Kidney epithelial cell (primary cell): ENCODE measurements at places on chromosomes 2 and 18.
A peak's percentile ranks its signal among the peaks of the same experiment; 100 is the strongest.

GRCh38 chr18:48492880-48493279 is 46.0 kb upstream of the CTIF start:
- no peak for DNase-seq

DNA sequence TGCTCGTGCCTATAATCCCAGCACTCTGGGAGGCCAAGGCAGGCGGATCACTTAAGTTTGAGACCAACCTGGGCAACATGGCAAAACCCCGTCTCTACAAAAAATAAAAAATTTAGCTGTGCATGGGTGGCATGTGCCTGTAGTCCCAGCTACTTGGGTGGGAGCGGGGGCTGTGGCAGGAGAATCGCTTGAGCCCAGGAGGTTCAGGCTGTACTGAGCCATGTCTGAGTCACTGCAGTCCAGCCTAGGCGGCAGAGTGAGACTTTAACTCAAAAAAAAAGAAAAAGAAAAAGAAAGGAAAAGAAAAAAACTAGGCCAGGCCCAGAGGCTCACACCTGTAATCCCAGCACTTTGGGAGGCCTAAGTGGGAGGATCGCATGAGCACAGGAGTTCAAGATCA is 30.8 kb downstream of the TWSG1 start:
- DNase-seq, result no peak

DNA sequence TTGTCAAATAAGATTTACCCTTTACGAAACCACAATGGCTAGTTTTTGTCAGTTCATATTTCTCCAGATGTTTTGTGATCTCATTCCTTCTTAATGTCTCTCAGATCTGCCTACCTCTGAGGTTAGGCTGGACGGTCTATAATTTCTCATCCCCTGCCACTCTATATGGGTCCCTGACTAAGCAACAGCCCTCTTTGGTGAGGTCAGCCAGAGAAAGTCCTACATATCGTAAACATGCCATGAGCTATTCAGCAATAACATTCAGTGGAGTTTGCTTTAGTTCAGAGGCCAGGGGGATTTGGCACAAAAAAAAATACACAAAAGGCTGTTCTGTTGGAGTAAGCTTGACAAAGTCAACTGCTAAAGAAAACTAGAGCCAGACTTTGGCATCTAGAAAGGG is 192.1 kb upstream of the NCKAP5 start:
- peak; percentile 5 for DNase-seq

DNA sequence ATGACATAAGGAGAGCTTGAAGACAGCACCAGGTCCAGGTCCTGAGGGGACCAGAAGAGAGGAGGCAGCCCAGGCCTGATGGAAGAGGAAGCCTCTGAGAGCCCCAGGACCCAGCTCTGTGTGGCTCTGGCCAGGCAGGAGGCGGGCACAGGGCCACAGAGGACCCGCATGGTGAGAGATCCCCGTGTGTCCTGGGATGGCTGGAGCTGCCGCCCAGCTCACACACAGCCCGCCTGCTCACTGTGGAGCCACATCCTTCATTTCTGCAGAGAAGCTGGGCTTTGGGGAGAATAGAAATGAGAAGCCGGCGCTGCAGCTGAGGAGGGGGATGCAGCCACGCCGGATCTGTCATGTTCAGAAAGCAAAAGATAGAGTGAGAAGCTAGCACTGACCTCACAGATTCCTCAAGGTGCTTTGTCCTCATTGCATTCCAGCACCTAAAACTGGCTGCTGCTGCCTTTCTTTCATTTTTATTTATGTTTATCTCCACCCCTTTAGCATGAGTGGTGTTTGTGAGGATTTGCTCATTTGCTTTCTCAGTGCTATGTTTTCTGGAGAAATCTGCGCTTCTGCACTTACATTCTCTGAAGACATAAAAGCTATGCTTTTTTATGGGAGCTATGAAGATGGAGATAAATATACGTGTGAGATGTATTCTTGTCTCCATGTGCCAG is 307.6 kb upstream of the MYT1L start:
- no peak for DNase-seq

- DNase-seq, result no peak
Observed at GRCh38 chr2:160700021-160700814, 206.6 kb upstream of the RBMS1 start.

DNA sequence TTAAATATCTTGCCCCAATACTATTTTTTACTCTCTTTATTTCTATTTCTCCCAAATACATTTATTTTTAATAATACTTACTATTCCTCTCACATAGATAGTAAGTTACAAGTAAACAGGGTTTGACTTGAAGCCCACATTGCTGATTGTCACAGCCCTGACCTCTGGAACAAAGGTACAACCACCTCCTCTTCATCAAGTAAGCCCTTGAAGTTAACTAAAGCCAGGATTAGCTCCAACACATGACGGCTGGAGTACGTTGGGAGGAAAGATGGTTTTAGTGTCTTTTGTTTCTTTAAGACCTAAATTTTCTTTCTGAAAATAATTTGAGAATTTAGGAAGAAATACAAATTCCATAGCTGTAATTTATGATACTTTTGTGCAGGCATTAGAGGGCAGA is 949 bp downstream of the MYOM1 start:
- no peak for DNase-seq

GRCh38 chr2:185811580-185811979 is 73.0 kb downstream of the FSIP2 start:
- no peak for DNase-seq

DNA sequence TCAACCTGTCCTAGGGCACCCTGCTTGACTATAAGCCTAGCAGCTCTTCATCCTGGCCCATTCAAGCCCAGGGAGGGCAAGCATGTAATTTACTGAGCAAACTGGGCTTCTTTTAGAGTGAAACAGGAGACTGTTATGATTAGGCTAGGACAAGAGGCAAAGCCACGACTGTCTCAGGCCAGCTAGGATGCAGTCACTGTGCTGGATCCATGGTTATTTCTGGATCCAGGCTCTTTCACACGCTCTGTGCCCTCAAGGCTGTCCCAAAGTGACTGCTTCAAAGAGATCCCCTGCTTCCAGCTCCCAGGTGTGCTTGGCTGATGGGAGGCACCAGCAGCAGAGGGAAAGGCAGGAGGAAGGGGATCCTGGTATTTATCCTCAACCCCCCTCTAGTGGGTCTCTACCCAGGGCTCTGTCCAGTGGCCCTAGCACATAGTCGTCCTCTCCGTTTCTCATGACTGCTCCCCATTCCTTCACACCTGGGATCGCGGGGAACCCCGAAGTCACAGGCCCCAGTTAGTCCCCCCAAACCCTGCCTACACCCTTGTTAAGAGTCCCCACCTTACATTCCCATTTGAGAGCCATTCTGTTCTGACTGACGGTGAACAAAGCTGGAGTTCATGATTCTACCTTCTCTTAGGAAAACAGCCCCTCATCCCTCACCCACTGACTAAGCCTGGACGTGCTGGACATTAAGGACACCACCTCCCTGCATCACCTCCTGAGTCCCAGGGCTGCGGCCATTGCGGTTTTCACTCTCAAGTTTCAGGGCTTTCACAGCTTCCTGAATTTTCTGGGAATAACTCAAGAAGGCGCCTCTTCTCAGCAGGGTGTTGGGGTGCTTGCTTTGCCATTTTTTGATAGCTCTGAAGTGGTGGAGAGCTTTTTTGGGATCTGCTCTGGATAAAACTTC is 63.2 kb downstream of the POLR1A start:
- DNase-seq, result no peak

DNA sequence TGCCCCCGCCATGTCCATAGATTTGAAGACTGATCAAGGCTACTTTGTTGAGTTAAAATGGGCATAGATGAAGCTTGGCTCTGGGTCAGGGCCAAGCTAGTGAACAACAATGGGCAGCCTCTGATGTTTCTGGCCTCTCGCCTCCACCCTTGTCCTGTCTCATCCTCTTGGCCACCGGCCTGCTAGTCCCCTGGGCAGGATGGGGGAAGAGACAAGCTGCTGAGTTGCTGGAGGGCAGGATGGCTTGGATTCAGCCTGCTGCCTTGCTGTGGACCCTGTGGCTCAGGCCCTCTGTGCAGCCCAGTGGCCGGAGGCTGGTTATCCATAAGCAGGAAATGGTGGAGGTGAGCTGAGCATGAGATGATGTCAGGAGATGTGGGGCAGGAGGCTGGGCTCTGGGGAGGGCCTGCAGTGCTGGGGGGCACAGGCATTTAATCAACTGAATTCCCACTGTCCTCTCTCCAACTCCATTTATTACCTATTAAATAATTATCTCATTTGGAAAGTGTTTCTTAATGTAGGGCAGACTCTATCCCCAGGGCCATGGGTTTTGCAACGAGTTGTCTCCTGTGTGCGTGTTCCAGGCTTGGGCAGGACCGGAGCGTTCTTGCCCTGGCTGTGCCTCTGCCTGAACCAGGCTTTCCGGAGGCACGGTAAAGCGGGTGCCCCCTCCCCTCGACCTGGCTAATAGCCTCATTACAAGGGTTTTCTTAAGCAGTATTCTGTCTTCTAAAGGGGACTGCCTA is 122.9 kb downstream of the GLI2 start:
- DNase-seq, result no peak

DNA sequence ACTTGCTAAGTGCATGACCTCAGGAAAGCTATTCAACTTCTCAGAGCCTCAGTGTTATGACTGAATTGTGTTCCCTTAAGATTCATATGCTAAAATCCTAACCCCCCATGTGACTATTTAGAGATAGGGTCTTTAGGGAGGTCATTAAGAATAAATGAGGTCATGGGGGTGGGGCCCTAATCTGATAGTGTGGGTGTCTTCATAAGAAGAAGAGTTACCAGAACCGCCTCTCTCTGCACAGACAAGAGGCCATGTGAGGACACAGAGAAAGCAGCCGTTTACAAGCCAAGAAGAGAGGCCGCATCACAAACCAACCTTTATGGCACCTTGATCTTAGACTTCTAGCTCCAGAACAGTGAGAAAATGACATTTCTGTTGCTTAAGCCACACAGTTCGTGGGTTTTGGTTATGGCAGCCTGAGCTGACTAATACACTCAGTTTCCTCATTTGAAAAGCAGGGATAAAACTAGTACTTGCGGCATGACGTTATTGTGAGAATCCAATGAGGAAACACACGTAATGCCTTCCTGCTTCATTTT is 9.9 kb downstream of the SH2D6 start:
- DNase-seq, result no peak
